Melanocyte of skin (primary cell): ENCODE measurements at places on chromosomes 6 and 20. TPM values are rescaled to one million over a fixed set of nuclear protein-coding genes. Genes with fewer than 3 reads are reported as not detected.

The HLA-G gene
- 1.0 and 1.8 TPM in 2 replicates for total RNA-seq

The GPX5 gene
- not detected in 2 replicates for total RNA-seq

The ZNF165 gene
- total RNA-seq = 0.36 and 0.69 TPM in 2 replicates

The BPIFB4 gene
- total RNA-seq = not detected in 2 replicates

The WFDC5 gene
- not detected in 2 replicates for total RNA-seq

The THBD gene
- total RNA-seq = 0.33 and 0.93 TPM in 2 replicates

The KHDC1L gene
- not detected in 2 replicates for total RNA-seq

The WASF1 gene
- 7.6 TPM in 2 replicates for total RNA-seq

The HDAC2 gene
- 73.9 and 104 TPM in 2 replicates for total RNA-seq

The ENPP5 gene
- total RNA-seq = under 0.01 and 0.15 TPM in 2 replicates

The LATS1 gene
- total RNA-seq = 19.6 and 28.7 TPM in 2 replicates
